ENCODE measurements at places on chromosomes 11 and 22. TPM values are rescaled to one million over a fixed set of nuclear protein-coding genes. Genes with fewer than 3 reads are reported as not detected.

GLB1L3 gene
- polyA plus RNA-seq: 2.6 TPM

CARD16 gene
- 0.97 TPM for polyA plus RNA-seq

OPCML gene
- polyA plus RNA-seq: 70.3 TPM

SLC43A3 gene
- polyA plus RNA-seq: 19.6 TPM

SLC6A5 gene
- 29.0 TPM for polyA plus RNA-seq

OR10A2 gene
- polyA plus RNA-seq: 0.21 TPM

DNA sequence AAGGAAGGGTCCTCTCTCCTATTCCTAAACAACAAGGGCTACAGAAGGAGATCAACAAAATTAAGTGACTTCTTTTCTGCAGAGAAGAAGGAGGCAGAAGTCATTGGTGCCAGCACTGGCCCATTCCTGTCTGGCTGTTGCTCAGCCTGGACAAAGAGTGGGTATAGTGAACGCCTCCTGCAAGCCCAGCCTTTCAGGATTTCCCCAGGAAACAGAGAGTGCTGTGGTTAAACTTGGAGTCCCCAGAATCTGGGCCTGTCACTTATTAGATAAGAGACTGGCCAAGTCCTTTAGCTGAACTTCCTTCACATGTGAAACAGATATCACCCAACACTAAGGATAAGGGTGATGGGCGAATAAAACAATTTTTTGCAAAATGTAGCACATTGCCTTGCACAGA lies 10.9 kb downstream of the TST start:
- DNase-seq: no peak

GRCh38 chr22:50606165-50606945 lies 5.8 kb downstream of the MAPK8IP2 start:
- DNase-seq: no peak

- DNase-seq: peak; percentile 59
These were observed 13.1 kb downstream of the MGAT3 start for GRCh38 chr22:39469681-39470450.

GRCh38 chr22:19965771-19966709 lies 24.4 kb upstream of the TXNRD2 start:
- DNase-seq: no peak

DNA sequence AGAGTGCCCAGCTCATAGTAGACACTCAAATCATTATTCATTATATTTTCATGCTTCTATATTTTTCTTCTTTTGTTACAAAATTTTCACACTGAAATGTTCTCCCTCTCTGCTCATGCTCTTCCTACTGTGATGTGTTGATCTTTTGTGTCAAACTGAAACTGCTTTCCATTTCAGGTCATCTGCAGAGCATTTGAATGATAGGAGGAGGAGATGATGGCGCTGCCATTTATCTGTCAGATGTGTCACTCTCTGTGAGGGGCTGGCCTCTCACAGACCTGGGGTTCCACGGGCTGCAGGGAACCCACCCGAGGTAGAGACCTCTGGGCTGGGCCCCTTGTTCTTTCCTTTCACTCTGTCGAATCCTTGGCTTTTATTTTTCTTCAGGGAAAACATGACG lies 41.1 kb downstream of the OR10A6 start:
- no peak for DNase-seq

DNA sequence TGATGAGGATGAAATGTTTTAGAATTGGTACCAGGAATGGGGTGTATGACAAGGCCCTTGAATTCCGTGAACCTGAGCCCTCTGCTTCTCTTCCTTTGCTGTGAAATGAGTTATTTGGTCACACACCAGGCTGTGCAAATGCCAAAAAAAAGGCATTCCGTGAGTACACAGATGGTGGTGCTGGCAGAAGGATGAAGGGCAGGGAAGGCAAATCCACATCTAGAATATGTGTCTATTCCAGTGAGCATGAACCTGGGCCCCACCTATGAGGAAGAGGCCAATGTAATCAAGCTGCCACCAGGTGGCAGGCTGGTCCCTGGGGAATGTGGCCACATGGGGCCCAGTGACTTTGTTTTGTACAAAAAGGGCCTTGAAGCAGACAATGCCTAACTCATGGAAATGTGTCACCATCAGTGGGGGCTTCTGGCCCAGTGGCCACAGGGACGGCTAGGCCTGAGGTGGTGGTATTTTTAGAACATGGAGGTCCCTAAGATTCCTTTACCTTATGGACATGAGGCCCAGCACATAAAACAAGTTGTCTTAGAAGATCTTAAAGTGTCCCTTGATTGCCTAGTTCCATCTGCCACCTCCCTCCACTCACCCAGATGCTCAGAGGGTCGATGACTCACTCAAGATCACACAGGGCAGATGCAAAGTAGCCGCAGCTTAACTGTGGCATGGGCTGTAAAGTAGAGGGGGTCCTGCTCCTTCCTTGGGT lies 3.9 kb upstream of the RNF215 start:
- DNase-seq: no peak

VWCE gene
- 5.3 TPM for polyA plus RNA-seq

GRCh38 chr11:28657378-28658030 lies 549.3 kb downstream of the METTL15 start:
- no peak for DNase-seq

DNA sequence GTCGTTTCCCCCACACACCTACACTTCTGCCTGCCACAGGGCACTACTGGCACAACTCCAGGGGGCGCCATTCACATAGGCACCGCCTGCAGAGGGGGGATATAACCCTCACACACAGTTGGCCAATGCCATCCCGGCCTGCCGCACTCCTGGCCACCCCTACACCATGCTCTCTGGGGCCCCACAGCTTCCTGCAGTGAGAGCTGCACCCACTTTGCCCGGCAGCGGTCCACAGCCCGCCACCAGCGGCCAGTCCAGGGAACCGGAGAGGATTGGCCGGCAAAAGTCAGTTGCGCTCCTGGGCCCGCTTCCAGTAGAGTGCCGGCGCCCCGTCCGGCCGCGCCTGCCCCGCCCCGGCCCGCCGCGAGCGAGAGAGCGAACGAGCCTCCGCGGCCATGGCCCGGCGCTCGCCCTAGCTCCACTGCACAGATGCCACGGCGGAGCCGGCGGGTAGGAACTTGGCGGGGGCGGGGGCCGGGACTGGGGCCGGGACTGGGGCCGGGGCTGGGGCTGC lies 25.6 kb upstream of the SUSD2 start:
- DNase-seq: no peak

RFPL3 gene
- polyA plus RNA-seq: 0.38 TPM

- no peak for DNase-seq
These were observed 1.5 kb downstream of the GLB1L2 start for GRCh38 chr11:134333312-134333711.

CTSF gene
- polyA plus RNA-seq: 80.3 TPM

GRCh38 chr11:4090258-4090657 lies 4.3 kb upstream of the RRM1 start:
- no peak for DNase-seq

DNA sequence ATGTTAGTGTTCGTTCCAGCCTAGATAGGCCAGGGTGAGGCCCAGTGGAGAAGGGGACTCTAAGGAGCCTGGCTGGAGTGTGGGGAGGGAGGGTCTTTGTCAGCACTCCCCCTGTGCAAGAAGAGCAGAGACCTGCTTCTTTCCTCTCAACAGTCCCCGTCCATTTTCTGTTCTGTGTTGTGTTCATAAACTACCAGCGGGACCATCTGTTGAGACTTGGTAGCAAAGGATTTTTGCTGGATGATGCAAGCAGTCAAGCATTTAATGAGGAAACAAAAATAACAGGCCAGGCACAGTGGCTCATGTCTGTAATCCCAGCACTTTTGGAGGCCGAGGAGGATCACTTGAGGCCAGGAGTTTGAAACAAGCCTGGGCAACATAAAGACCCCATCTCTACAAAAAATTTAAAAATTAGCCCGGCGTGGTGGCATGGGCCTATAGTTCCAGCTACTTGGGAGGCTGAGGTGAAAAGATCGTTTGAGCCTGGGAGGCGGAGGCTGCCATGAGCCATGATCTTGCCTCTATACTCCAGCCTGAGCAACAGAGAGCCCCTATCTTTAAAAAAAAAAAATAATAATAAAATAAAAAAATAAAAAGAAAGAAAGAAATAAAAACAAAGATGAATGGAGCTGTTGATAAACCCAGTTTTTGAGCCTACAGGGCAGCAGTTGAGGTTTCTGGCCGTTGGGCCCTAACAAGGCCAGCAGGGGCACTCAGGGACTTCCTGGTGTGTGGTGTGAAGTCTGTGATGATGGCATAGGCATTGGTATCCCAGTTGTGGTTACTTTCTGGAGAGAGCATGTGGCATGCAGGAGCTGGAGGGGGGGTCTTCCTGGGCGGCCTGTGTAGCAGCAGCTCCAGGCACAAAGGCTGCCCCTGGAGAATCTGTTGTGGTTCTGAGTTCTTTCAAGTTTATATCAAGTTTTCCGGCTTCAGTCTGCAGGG lies 1.7 kb upstream of the TXNRD2 start:
- DNase-seq: no peak

GRCh38 chr11:125236072-125236825 lies 71.7 kb downstream of the PKNOX2 start:
- DNase-seq: peak; percentile 49

MAP6 gene
- 190 TPM for polyA plus RNA-seq

ISX gene
- polyA plus RNA-seq: not detected

DNA sequence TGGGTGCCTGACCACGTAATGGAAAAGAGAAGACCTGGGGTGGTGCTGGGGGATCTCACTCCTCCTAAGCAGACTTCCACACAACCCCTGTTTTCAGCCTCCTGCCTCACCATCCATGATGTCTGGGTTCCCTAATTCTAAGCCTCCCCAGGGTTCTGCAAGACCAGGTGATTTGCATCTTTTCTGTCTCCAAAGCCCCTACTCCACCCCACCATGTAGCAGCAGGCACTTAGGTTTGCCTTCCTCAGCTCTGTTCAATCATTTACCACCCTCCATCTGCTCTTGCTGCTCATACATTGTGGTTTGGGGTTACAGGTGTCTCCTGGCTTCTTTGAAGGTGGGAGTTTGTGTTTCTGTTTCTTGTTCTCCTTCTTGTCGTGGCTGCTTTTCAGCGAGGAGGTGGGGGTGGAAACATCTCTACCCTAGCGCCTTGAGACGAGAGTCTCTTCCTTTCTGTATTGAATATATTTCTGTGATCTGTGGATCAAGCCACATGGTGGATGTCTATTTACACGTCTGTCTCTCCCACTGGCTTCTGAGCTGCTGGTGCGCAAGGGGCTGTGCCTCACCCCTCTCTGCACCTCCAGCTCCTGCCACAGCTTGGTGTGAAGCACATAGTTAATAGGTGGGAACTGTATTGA lies 6.6 kb upstream of the SSTR3 start:
- DNase-seq: no peak

DNA sequence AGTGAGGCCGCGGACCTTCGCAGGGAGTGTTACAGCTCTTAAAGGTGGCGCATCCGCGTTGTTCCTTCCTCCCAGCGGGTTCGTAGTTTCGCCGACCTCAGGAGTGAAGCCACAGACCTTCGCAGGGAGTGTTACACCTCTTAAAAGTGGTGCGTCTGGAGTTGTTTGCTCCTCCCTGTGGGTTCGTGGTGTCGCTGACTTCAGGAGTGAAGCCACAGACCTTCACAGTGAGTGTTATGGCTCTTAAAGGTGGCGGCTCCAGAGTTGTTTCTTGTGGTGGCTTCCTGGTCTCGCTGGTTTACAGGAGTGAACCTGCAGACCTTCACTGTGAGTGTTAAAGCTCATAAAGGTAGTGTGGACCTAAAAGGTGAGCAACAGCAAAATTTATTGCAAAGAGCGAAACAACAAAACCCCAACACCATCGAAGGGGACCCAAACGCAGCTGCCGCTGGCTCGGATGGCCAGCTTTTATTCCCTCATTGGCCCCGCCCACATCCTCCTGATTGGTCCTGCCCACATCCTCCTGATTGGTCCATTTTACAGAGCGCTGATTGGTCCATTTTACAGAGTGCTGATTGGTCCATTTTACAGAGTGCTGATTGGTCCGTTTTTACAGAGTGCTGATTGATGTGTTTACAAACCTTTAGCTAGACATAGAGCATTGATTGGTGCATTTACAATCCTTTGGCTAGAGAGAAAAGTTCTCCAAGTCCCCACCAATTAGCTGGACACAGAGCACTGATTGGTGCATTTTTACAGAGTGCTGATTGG lies 1.2 kb upstream of the TMEM45B start:
- DNase-seq: no peak

- DNase-seq: no peak
These were observed 152.1 kb upstream of the ISX start for GRCh38 chr22:34913826-34914225.

C22orf42 gene
- polyA plus RNA-seq: 5.8 TPM

DNA sequence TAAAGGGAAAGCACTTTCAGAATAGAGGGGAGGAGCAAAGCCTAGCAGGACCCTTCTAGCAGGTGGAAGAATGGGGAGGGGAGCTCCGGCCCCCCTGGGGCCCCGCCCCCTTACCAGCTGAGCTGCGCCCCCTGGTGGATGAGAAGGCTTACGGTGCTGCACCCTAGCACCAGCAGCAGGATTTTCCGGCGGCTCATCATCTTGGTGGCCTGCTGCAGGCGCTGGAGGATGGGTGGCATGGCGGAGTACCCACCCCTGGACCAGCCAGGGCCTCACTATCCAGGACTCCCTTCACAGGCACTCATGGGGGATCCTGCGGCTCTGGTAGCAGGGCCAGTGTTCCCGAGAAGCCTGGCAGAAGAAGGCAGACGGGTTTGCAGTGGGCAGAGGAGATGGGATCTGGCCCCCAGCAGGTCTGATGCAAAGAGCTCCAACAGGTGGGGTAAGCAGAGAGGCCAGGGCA lies 3.8 kb downstream of the GAL3ST3 start:
- no peak for DNase-seq

- DNase-seq: no peak
These were observed 5.7 kb downstream of the TMEM184B start for GRCh38 chr22:38267086-38267485.

GRCh38 chr11:2898366-2899079 lies 12.9 kb upstream of the CDKN1C start:
- no peak for DNase-seq

- DNase-seq: no peak
These were observed 155.0 kb downstream of the ADAMTS15 start for GRCh38 chr11:130603335-130603906.

CYB5R2 gene
- polyA plus RNA-seq: 70.9 TPM

DNA sequence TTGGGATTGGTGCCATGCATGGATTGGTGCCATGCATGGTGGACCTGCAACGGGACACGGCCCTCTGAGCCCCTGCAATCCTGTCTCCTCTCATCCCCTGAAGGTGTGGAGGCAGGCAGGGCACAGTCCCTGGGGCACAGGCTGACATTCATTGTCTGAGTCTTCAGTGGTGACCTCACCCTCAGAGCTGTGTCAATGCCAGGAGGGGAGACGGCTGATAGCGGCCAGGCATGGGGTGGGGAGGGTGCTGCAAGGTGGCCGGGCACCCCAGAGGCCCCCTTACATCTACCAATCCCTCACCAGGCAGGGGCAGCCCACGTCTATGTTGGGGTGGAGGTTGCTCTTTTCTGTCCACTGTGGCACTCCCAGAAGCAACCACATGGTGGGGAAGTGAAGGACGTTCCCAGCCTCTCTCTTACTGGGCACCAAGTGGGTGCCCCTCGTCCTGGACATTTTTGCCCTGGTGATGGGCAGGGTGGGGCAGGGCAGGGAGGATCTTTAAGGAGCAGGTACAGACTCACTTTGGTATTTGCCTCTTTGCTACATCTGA lies 47.6 kb downstream of the NECTIN1 start:
- no peak for DNase-seq

PNPLA3 gene
- polyA plus RNA-seq: 12.1 TPM

SLC22A6 gene
- polyA plus RNA-seq: 81.1 TPM

Measured in spinal cord (tissue), 10 donors.